ENCODE measurements at places on chromosomes 4 and X. TPM values are rescaled to one million over a fixed set of nuclear protein-coding genes. Genes with fewer than 3 reads are reported as not detected.

- H3K4me3 ChIP-seq: peak overlapping the region; percentile 56
- no peaks in the 10 kb centered on the region for H3K36me3 ChIP-seq
- H3K4me1 ChIP-seq: peaks cover 12% of the 10 kb centered on the region
- H3K27me3 ChIP-seq: peaks cover 77% of the 10 kb centered on the region
Measured at GRCh38 chr4:826508-827208, 729 bp upstream of the CPLX1 start.

- no peak overlapping the region for H3K27ac ChIP-seq
- H3K36me3 ChIP-seq: no peaks in the 10 kb centered on the region
- H3K4me1 ChIP-seq: no peaks in the 10 kb centered on the region
- H3K27me3 ChIP-seq: no peaks in the 10 kb centered on the region
- H3K4me3 ChIP-seq: no peak overlapping the region
Measured at GRCh38 chr4:27152703-27153102, 292.1 kb downstream of the STIM2 start.

The GPC3 gene
- total RNA-seq: 99.2 TPM

DNA sequence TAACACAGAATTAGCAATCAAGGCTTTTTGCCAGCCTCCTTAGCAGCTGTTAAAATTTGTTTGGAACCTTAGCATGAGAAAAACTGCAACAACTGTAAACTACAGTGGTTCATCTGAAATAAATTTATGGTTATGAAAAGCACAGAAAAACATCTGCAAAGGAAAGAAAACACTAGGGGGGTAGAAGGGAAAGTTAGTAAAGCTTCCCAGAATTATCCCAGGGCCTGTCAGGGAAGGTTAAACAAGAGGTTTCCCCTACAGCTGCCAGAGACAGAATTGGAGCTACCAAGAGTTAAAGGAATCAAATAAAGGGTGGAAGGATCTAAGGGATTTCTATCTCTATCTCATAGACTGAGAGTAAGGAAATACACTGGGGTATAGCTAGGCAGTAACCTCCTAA is 234.7 kb upstream of the DIAPH2 start:
- H3K27me3 ChIP-seq: peaks cover 26% of the 10 kb centered on the region
- no peak overlapping the region for H3K27ac ChIP-seq
- no peaks in the 10 kb centered on the region for H3K4me1 ChIP-seq
- H3K4me3 ChIP-seq: no peak overlapping the region
- H3K36me3 ChIP-seq: no peaks in the 10 kb centered on the region

GRCh38 chr4:4680758-4681157 is 138.9 kb upstream of the STX18 start:
- H3K4me1 ChIP-seq: no peaks in the 10 kb centered on the region
- no peak overlapping the region for H3K27ac ChIP-seq
- H3K27me3 ChIP-seq: no peaks in the 10 kb centered on the region
- no peak for DNase-seq
- H3K36me3 ChIP-seq: no peaks in the 10 kb centered on the region

The SFRP2 gene
- 6.9 TPM for total RNA-seq

- no peaks in the 10 kb centered on the region for H3K4me1 ChIP-seq
- no peaks in the 10 kb centered on the region for H3K27me3 ChIP-seq
- H3K36me3 ChIP-seq: no peaks in the 10 kb centered on the region
- DNase-seq: no peak
- H3K4me3 ChIP-seq: no peak overlapping the region
- no peak overlapping the region for H3K27ac ChIP-seq
Measured at GRCh38 chr4:16006771-16007446, 43.9 kb upstream of the FGFBP2 start.

GRCh38 chrX:23883737-23884354 is 23.9 kb downstream of the APOO start:
- no peak overlapping the region for H3K4me3 ChIP-seq
- H3K4me1 ChIP-seq: no peaks in the 10 kb centered on the region
- H3K27me3 ChIP-seq: no peaks in the 10 kb centered on the region
- no peak for DNase-seq
- H3K27ac ChIP-seq: peak overlapping the region; percentile 38

The YY2 gene
- total RNA-seq: 3.5 TPM

The GYPB gene
- not detected for total RNA-seq

All from breast epithelium (tissue), 4 donors.